Lower lobe of right lung (tissue), 2 donors: ENCODE measurements at places on chromosomes 7 and 10. TPM values are rescaled to one million over a fixed set of nuclear protein-coding genes. Genes with fewer than 3 reads are reported as not detected.
A peak's percentile ranks its signal among the peaks of the same experiment; 100 is the strongest.

- no peak overlapping the region for H3K4me3 ChIP-seq
- DNase-seq, result no peak
- no peaks in the 10 kb centered on the region for H3K4me1 ChIP-seq
- H3K27me3 ChIP-seq, result no peaks in the 10 kb centered on the region
- H3K36me3 ChIP-seq, result no peaks in the 10 kb centered on the region
Measured at GRCh38 chr7:99837649-99838361, 10.0 kb downstream of the CYP3A43 start.

DNA sequence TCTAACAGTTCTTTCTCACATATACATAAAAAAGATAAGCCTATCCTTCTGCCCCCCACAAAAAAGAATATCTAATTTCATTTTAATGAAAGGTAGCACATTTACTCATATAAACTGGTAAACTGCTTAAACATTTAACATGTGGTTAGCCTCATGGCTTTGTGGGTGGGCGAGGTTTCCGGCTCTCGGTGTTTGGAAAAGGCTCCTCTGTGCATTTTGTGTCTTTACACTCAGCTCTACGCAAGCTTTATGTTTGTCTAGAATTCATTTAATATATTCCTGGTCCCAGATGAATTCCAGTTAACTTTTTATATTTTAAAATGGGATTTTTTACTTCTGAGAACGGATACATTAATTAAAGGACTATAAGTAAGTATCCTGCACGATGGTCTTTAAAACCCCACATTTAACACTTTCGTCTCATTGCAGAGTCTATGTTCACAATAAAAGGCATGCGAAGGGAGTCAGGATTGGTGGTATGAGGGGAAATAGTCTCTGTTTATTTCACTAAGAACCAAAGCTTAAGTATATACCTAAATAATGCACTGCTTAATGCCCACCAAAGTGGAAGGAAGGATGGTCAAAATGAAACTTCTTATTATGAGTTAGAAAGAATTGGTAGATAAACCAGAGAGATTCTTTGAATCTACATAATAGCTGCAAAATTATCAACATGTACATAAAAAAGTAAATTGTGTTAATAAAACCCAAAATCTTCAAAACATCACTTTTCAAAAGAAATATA, 197.2 kb downstream of the CRPPA start:
- no peak overlapping the region for H3K27ac ChIP-seq
- no peak overlapping the region for H3K4me3 ChIP-seq
- no peak for DNase-seq
- no peaks in the 10 kb centered on the region for H3K36me3 ChIP-seq
- no peaks in the 10 kb centered on the region for H3K4me1 ChIP-seq

DNA sequence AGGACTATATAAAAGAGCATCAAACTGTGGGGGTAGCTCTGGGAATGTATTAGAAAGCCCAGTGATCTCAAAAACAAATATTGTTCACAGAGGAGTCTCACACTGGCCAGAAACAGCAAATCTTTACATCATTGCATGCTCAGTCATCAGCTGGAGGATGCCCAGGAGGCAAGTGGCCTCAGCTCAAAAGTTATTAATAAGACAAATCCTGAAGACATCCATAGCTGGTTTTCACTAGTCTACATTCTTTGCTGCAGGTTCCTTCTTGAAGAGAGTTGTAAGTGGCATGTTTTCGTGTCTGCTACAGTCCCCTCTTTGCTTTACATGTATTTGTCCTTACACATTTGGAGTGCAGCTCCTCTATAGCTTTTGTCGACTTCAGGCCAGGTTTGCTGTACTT, 8.6 kb upstream of the CCDC7 start:
- H3K4me1 ChIP-seq, result no peaks in the 10 kb centered on the region
- H3K27ac ChIP-seq, result no peak overlapping the region
- no peaks in the 10 kb centered on the region for H3K36me3 ChIP-seq

GRCh38 chr7:98802088-98802780, 67.6 kb downstream of the TMEM130 start:
- H3K4me1 ChIP-seq, result no peaks in the 10 kb centered on the region
- no peak overlapping the region for H3K27ac ChIP-seq
- no peaks in the 10 kb centered on the region for H3K27me3 ChIP-seq
- no peaks in the 10 kb centered on the region for H3K36me3 ChIP-seq

- H3K4me3 ChIP-seq, result no peak overlapping the region
- no peaks in the 10 kb centered on the region for H3K4me1 ChIP-seq
- no peak for DNase-seq
- no peaks in the 10 kb centered on the region for H3K36me3 ChIP-seq
- no peaks in the 10 kb centered on the region for H3K27me3 ChIP-seq
- H3K27ac ChIP-seq, result no peak overlapping the region
Measured at GRCh38 chr10:77253147-77253545, 384.5 kb downstream of the KCNMA1 start.

The IFIT1B gene
- not detected for total RNA-seq

DNA sequence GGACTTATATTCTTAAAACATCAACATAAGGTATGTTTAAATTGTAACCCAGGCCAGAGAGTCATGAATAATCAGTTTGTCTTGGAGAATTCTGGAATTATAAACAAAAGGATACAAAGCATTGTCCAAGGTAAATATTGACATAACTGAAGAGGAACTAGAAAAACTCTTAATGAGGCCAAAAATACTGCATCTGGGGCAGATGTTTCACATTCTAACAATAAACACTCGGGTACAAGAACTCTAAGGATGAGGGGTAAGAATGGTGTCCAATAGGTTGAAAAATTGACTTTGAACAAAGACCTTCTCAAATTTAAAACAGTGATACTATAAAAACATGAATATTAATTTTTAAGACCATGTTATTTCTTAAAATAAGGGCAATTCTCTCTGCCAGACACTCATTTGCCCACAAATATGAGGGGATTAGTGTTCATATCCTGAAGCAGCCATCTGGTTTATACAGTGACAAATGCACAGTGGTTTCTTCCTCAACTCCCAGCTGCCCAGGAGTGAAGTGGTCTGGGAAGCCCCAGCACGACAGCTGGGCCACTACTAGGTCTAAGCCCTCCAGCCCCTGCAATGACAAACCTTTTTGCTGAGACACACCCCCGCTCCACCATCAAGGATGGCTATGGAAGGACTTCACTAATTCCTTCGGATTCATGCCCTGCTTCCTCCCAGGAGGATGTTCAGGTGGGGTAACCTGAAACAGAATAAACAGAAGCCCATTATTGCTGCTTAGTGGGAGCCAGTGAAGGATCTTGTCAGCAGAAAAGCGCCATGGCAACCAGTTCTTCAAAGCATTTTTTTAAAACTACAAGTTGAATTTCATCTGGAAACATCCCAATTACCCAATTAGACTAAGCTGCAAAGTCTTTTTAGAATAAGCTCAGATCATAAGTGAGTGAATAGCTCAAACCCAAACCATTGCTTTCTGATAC, 107.5 kb upstream of the ARID5B start:
- no peaks in the 10 kb centered on the region for H3K27me3 ChIP-seq
- peaks cover 6% of the 10 kb centered on the region for H3K4me1 ChIP-seq
- no peaks in the 10 kb centered on the region for H3K36me3 ChIP-seq

- peaks cover 37% of the 10 kb centered on the region for H3K36me3 ChIP-seq
- H3K27ac ChIP-seq, result no peak overlapping the region
- DNase-seq, result no peak
- no peaks in the 10 kb centered on the region for H3K27me3 ChIP-seq
- H3K4me1 ChIP-seq, result peaks cover 31% of the 10 kb centered on the region
- no peak overlapping the region for H3K4me3 ChIP-seq
Measured at GRCh38 chr7:26185131-26185843, 15.3 kb downstream of the HNRNPA2B1 start.

- H3K27me3 ChIP-seq, result no peaks in the 10 kb centered on the region
- no peaks in the 10 kb centered on the region for H3K36me3 ChIP-seq
- H3K27ac ChIP-seq, result no peak overlapping the region
- DNase-seq, result no peak
Measured at GRCh38 chr7:16651396-16652239, 5.6 kb downstream of the BZW2 start.

DNA sequence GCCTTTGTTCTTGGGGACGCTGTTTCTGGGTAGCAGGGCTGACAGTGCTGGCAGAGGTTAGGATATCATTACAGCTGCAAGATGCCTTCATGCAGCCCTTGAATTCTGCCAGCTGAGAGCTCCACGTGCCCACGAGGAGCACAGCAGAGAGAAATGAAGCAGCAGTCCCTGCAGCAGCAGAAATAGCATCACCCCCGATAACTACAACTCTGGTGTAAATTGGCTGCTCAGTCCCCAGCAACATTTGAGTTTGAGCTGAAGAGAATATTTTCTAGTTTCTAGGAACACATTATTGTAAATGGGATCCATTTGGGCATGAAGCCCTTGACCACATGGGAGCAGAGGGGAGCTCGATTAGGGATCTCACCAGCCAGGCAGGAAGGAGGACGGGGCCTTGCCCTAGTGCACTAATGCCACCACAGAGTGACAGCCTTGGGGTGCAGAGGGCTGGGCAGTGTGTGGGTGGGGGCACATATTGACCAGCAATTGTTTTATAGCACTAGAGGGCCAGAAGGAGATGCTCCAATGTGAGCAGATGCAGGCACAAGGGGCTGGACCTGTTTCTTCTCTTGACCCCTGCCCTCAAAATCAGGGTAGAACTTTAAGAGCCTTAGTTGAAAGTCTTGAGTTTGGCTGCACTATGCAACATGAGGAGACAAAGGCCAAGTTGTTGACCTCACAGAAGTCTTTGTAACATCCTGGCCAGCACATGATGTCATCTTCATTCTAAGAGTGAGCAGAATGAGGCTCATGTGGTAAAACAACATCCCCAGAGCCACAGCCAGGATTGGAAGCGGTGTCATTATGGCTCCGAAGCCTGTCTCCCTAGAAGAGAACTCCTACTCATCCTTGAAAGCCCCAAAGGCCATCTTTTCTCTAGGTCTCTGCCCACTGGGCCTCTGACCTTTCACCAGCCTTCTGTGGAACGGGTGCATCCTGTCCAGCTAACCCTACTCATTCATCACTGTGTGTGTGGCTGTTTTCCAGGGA, 52.6 kb downstream of the ADCY1 start:
- no peaks in the 10 kb centered on the region for H3K4me1 ChIP-seq
- no peak overlapping the region for H3K4me3 ChIP-seq
- no peaks in the 10 kb centered on the region for H3K36me3 ChIP-seq
- DNase-seq, result no peak

The NUTM2A gene
- 2.3 TPM for total RNA-seq

- DNase-seq, result no peak
- H3K4me3 ChIP-seq, result no peak overlapping the region
- H3K27me3 ChIP-seq, result no peaks in the 10 kb centered on the region
- H3K36me3 ChIP-seq, result no peaks in the 10 kb centered on the region
- H3K4me1 ChIP-seq, result no peaks in the 10 kb centered on the region
Measured at GRCh38 chr7:108973075-108973474, 403.4 kb downstream of the DNAJB9 start.

DNA sequence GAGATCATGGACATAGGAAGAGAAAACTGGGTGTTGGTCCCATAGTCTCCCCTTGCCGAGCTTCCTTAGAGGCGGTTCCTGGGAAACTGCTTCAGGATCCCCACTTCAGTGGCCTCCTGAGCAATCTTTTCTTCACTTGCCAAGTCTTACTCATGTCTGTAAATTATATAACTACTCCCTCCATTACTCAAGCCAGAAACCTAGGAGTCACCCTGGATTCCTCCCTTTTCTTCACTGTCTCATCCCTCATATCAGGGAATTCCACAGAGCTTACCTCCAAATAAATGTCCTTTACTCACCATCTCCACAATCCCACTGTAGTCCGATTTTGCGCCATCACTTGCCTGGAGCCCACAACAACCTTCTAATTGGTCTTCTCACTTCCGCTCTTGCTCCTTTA, 29.1 kb upstream of the TRUB1 start:
- H3K27ac ChIP-seq, result no peak overlapping the region
- no peaks in the 10 kb centered on the region for H3K27me3 ChIP-seq
- DNase-seq, result no peak
- H3K4me3 ChIP-seq, result no peak overlapping the region
- H3K36me3 ChIP-seq, result no peaks in the 10 kb centered on the region

- H3K36me3 ChIP-seq, result no peaks in the 10 kb centered on the region
- no peaks in the 10 kb centered on the region for H3K27me3 ChIP-seq
- no peak overlapping the region for H3K4me3 ChIP-seq
- no peak for DNase-seq
- no peak overlapping the region for H3K27ac ChIP-seq
- no peaks in the 10 kb centered on the region for H3K4me1 ChIP-seq
Measured at GRCh38 chr7:142033154-142033553, 37.5 kb downstream of the MGAM start.

The CASD1 gene
- 27.3 TPM for total RNA-seq

GRCh38 chr7:151076863-151077704, 3.5 kb downstream of the FASTK start:
- no peak overlapping the region for H3K4me3 ChIP-seq
- H3K4me1 ChIP-seq, result peaks cover 31% of the 10 kb centered on the region
- no peak for DNase-seq

GRCh38 chr10:48437546-48437945, 131.1 kb downstream of the MAPK8 start:
- no peaks in the 10 kb centered on the region for H3K27me3 ChIP-seq
- DNase-seq, result no peak
- H3K36me3 ChIP-seq, result peaks cover 28% of the 10 kb centered on the region
- no peaks in the 10 kb centered on the region for H3K4me1 ChIP-seq

- no peaks in the 10 kb centered on the region for H3K27me3 ChIP-seq
- H3K27ac ChIP-seq, result no peak overlapping the region
- H3K4me3 ChIP-seq, result no peak overlapping the region
Measured at GRCh38 chr10:61097026-61097425, 153.0 kb upstream of the RHOBTB1 start.

The GTPBP10 gene
- total RNA-seq, result 21.3 TPM

DNA sequence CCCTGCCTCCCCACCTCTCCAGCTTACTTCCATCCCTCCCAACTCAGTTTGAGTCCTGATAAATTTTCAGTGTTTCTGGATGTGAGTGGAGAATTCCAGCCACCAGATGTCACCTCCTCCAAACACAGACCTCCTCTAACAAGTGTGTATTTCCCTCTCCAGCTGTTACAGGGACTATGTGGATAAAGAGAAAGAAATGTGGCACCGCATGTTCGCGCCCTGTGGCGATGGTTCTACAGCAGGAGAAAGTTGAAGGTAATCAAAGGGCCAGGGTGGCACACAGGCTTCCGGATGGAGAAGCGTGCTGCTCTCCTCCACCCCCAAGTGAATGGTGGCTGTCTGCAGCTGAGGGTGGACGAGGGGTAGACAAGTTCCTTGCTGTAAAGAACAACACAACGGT, 14.7 kb downstream of the FKBP6 start:
- H3K36me3 ChIP-seq, result no peaks in the 10 kb centered on the region
- no peak overlapping the region for H3K27ac ChIP-seq
- H3K4me1 ChIP-seq, result no peaks in the 10 kb centered on the region
- H3K4me3 ChIP-seq, result no peak overlapping the region

GRCh38 chr10:124717911-124718741, 26.1 kb downstream of the FAM53B start:
- no peaks in the 10 kb centered on the region for H3K36me3 ChIP-seq
- peak overlapping the region; percentile 84 for H3K27ac ChIP-seq

The COMMD3 gene
- total RNA-seq, result 51.0 TPM

- H3K4me1 ChIP-seq, result peaks cover 14% of the 10 kb centered on the region
- peak; percentile 83 for DNase-seq
- no peak overlapping the region for H3K4me3 ChIP-seq
- peaks cover 24% of the 10 kb centered on the region for H3K27me3 ChIP-seq
- peak overlapping the region; percentile 74 for H3K27ac ChIP-seq
- peaks cover 10% of the 10 kb centered on the region for H3K36me3 ChIP-seq
Measured at GRCh38 chr10:45379891-45380540, 6.0 kb downstream of the ALOX5 start.
